ENCODE measurements at places on chromosomes 13 and 19. TPM values are rescaled to one million over a fixed set of nuclear protein-coding genes. Genes with fewer than 3 reads are reported as not detected.

DNA sequence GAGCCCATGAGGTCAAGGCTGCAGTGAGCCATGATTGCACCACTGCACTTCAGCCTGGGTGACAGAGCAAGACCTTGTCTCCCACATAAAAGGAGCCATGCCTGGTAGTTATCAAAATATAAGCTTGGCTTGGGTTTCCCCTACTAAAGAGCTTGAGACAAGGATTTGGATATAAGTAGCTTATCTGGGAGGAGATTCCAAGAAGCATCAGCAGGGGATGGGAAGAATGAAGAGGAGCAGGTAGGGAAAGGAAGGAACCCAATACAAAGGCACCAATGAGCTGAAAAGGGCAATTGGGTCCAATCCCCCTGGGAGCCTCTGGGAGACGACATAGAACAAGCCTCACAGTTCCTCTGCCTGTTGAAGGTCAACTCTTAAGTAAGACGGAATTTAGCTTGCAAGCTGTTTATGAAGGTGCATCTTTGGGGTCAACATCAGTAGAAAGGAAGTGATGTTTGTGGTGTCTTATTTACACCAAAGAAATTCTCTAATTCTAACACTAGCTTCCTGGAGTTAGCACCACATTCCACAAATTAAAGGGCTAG is 7.4 kb upstream of the CLEC4G start:
- DNase-seq = no peak

- DNase-seq = no peak
Observed at GRCh38 chr19:55257461-55258420, 1.1 kb downstream of the PPP6R1 start.

DNA sequence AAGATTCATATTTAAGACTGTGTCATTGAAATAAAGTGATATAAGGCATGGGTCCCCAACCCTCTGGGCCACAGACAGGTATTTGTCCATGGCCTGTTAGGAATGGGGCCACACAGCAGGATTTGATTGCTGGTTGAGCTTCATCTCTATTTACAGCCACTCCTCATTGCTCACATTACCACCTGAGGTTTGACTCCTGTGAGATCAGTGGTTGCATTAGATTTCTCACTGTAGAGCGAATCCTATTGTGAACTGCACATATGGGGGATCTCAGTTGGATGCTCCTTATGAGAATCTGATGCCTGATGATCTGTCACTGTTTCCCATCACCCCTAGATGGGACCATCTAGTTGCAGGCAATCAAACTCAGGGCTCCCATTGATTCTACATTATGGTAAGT is 132.1 kb downstream of the PCDH17 start:
- no peak for DNase-seq

GRCh38 chr13:25816239-25816638 is 235.6 kb downstream of the SHISA2 start:
- no peak for DNase-seq

- no peak for DNase-seq
Observed at GRCh38 chr19:5695649-5696195, 5.6 kb downstream of the RPL36 start.

- peak; percentile 91 for DNase-seq
Observed at GRCh38 chr19:1131718-1132551, 28.1 kb downstream of the GPX4 start.

DNA sequence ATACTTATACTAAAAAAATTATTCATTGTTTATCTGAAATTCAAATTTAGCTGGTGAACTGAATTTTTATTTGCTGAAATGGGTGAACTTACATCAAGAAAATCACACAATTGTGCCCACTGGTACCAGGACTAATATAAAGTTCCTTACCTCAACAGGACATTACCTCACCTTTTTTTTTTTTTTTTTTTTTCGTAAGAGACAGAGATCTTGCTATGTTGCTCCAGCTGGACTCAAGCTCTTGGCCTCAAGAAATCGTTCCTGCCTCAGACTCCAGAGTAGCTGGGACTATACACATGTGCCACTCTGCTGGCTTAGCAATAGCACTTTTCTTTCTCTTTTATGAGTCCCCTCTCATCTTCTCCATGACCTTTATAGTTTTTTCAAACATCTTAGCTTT is 22.5 kb upstream of the NDFIP2 start:
- DNase-seq = no peak

GRCh38 chr13:113553511-113554332 is 30.8 kb upstream of the TFDP1 start:
- no peak for DNase-seq

GRCh38 chr13:44110091-44110621 is 230.5 kb downstream of the LACC1 start:
- DNase-seq = no peak

DNA sequence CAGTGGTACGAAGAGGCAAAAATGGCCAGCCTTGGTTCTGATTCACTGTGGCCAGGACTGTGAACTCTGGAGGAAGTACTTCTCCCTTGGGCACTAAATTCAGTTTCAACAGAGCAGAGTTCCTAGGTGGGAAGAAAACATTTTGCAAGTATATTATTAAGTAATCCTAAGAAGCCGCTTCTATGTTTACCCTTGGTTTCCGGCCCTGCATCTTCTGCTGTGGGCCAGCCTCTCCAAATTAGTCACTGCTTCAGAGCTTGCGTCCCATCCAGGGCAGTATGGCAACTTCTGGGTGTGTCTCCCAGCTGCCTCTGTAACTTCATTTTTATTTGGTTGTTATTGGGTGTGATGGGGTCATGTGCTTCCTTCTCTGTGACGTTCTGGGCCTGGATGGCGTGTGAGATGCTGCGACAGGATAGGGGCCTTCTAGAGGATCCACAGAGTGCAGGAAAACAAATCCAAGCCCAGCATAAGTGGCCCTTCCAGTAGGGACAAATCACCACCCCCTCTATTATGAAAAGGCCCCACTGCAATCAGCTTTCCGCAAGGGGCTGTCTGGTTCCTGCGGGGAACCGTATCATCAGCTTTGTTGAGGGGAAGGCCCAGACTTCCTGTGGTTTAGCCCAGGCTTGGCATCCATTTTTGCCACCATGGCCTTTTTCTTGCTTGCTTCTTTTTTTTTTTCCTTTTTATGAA is 55.1 kb upstream of the C1QTNF9 start:
- no peak for DNase-seq

GRCh38 chr19:41016488-41017071 is 25.5 kb downstream of the CYP2B6 start:
- no peak for DNase-seq

DNA sequence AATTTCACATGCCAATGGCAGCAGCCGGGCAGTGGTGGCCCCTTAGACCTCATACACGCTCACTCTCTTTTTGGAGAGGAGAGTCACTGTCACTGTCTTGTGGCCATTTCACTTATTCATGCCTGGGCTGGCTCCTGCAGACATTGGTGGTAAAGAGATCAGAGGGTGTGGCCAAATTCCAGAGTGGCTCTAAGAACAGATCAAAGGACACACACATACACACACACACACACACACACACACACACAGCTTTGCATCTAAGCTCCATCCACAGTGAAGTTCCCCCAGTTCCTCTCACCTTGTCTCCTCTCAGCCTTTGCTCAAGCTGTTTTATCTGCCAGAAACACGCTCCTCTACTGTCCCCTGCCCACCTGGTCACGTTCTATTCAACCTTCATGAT is 46.5 kb upstream of the KPNA3 start:
- no peak for DNase-seq

DNA sequence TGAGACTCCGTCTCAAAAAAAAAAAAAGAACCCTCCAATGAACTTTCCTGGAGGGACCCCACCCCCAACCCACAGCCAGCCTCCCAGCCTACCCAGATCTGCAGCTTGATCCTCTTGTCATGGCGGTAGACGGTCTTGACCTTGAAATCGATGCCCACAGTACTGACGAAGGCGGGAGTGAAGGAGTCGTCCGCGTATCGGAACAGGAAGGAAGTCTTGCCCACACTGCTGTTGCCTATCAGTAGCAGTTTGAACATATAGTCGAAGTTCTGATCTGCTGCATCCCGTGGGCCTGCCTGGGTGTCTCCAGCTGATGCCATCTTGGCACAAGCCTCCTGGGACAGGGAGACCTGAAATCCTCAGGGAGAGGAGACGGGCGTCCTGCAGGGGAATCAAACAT is 2.4 kb downstream of the RAB3D start:
- DNase-seq = no peak

GRCh38 chr13:64130600-64130999 is 2715.0 kb upstream of the PCDH20 start:
- DNase-seq = no peak

The A1BG gene
- total RNA-seq = 13.3 TPM

The KLK4 gene
- total RNA-seq = 1.1 TPM

The ZNF560 gene
- not detected for total RNA-seq

The POLR2I gene
- 60.5 TPM for total RNA-seq

The OR7A5 gene
- 0.22 TPM for total RNA-seq

The GNG8 gene
- total RNA-seq = not detected

The SMIM44 gene
- not detected for total RNA-seq

The TCF3 gene
- total RNA-seq = 48.7 TPM

The PABPC3 gene
- total RNA-seq = 0.13 TPM

The COX6B2 gene
- 0.31 TPM for total RNA-seq

The FFAR3 gene
- 0.76 TPM for total RNA-seq

The IFNL1 gene
- total RNA-seq = not detected
